ENCODE measurements at places on chromosomes 2 and 18.

GRCh38 chr2:105432749-105433148, 33.9 kb upstream of the FHL2 start:
- DNase-seq, result peak; percentile 62

GRCh38 chr2:159571540-159572260, 44.6 kb downstream of the BAZ2B start:
- no peak for DNase-seq

DNA sequence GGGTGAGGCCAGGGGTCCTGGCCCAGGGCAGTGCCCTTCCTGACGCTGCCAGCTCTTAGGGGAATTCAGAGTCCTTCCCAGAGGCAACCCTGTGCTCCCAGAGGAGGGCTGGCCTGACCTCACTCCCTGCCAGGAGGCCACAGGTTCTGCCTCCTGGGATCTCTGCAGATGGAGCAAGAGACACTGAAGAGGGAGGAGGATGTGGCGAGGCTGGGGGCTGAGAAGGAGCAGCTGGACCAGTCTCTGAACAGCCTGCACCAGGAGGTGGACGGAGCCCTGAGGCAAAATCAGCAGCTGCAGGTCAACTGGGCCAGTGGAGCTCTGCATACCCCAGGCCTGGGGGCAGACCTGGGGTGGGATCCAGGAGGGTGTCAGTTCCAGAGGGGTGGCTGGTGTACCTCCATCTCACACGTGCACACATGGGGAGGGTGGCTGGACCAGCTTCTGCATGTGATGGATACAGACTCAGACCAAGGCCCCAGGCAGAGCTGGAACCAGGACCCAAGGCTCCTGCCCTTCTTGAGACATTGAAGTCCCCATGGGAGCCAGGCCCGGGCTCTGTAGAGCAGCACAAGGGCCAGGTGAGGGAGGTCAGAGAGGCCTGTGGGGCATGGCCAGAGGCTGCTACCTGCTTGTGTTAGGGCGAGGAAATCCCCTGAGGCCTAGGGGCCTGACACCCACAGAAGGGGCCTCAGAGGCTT, 9.7 kb upstream of the SNED1 start:
- no peak for DNase-seq

GRCh38 chr2:160252278-160252887, 52.3 kb upstream of the ITGB6 start:
- peak; percentile 72 for DNase-seq

DNA sequence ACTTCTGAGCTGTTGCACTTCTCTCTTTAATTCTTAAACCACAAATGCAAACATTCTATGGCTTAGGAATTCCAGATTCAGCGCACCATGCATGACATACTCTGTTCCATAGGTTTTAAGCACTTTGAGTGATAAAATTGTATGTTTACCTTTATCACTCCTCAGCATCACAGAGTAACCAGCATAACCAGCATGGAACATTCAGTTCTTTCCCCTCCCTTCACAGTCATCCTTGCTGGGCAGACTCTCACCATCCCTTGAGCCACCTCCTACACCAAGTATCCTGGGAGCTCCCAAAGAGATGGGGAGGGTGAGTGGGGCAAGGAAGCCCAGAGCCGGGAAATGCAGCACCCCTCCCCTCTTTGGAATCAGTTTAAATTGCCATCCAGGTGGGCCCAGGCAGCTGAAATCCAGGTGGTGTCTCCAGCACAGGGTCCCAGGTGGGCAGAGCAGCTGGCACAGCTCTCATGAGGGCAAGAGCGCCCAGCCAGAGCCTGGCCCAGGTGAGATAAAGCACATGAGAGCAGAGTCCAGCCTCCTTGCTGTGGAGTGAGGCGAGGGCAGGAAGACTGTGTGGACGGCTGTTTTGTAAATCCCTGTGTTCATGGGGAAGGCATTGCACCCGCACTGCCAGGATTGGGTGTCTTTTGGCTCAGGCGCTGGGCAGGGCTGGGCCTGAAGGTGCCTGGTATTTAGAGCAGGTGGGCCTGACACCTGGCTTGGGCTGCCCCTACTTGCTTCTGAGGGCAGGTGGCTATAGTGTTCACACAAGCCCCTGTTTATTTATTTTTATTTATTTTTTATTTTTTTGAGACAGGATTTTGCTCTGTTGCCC, 36.8 kb downstream of the LAMA3 start:
- peak; percentile 41 for DNase-seq

Measured in cardiac fibroblast (primary cell).